ENCODE measurements at places on chromosomes 5 and 9.

GRCh38 chr9:18981476-18982261 lies 51.3 kb downstream of the SAXO1 start:
- no peak for DNase-seq

- DNase-seq, result no peak
Observed at GRCh38 chr5:10801931-10802666, 41.1 kb upstream of the DAP start.

- no peak for DNase-seq
Observed at GRCh38 chr9:18826248-18826647, 206.8 kb downstream of the SAXO1 start.

DNA sequence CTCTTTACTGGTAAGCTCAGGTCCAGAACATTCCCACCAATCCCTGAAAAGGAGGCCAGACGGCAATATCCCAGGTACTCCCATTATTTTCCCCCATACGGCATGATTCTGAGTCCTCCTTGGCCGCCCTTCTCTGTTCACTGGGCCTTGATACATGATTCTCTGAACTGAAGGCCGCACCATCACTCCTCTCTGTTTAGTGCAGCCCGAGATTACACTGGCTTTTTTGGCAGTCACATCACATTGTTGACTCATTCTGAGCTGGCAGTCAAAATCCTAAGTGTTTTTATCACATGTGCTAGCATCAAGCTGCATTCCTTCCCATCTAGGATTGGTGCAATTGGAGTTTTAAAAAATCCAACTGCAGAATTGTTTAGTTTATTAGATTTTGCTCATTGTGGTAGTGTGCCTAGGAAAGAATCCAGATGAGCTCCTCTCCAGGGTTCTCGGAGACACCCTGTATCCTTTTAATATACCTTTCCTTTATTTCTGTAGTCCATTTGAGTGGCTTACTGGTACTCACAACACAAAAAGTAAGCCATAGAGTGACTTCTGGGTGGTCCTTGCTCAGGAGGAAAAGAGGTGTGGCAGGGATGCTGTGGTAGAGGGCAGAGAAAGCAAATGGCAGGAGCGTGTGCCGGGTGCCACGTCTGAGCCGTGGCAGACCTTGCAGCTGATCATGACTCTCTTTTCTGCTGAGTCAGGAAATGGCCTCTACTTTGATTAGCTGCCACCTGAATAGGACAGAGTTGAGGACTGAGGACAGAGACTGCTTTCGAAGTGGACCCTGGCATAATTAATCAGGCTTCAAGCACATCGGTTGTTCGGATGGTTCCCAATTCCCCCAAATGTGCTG lies 121.1 kb upstream of the IL12B start:
- no peak for DNase-seq

GRCh38 chr9:84228130-84228720 lies 112.3 kb downstream of the SLC28A3 start:
- no peak for DNase-seq

DNA sequence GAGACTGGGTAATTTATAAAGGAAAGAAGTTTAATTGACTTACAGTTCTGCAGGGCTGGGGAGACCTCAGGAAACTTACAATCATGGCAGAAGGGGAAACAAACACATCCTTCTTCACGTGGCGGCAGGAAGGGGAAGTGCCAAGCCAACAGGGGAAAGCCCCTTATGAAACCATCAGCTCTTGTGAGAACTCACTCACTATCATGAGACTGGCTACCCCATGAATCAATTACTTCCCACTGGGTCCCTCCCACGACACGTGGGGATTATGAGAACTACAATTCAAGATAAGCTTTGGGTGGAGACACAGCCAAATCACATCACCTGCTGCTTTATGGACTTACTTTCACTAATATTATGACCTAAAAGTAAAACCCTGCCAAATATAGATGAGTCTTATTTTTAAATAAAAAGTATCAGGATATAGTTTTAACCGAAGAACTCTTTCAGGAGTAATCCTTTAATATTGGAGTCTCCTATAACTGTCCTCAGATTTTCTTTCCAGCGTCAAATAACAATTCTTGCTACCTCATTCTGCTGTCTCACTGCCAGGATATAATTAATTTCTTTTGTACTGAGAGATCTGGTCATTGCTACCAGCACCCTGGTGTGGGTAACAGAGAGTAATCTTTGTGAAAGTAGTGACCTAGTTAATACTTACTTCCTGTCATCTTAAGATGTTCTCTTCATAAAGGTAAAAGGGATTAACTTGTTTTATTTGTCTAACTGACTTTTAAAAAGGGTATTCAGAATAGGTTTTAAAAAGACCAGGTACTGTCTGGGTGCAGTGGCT lies 68.6 kb downstream of the NLN start:
- DNase-seq, result no peak

DNA sequence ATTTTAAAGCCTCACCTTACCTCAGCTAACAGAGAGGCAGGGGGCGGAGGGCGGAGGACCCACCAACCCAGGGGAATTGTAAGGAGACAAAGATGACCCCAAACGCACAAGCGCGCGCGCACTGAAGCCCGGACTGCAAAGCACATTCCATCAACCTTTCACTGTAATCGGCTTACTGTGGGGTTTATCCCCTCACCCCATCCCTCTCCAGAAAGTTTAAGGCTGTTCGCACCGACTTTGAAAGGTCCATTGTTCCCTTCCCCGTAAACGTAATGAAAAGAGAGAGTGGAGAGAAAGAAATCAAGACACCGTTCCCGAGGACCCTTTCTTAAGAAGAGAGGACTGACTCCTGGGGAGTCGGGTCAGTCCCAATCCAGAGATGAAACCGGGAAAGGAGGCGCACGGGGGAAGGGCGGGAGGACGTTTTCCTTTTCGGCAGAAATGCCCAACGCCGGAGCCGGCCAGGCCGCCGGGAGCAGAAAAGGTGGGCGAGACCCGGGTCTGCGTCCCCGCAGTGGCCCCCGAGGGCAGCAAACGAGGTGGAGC lies 464 bp downstream of the CEMIP2 start:
- peak; percentile 27 for DNase-seq

DNA sequence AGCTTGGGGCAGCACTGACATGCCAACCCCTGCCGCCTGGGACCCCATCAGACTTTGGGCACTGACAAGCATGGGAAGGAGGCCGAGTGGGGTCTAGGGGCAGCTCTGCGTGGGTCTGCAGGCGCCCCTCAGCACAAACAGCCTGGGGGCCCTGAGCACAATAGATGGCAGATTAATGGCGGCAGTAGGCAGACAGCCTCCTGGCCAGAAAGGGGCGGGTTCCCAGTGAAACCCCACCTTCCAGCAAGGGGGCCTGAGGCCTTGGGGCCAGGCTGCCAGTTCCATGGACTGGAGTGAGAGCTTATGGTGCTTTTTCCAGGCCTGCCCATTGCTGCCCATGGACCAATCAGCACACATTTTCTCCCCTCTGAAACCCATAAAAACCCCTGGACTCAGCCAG lies 2031.2 kb downstream of the EFNA5 start:
- DNase-seq, result no peak

- DNase-seq, result no peak
Observed at GRCh38 chr5:114418176-114419066, 56.6 kb downstream of the KCNN2 start.

GRCh38 chr9:104700306-104700705 lies 6.0 kb downstream of the OR13D1 start:
- DNase-seq, result no peak

- DNase-seq, result no peak
Observed at GRCh38 chr5:39231705-39232525, 12.6 kb upstream of the FYB1 start.

DNA sequence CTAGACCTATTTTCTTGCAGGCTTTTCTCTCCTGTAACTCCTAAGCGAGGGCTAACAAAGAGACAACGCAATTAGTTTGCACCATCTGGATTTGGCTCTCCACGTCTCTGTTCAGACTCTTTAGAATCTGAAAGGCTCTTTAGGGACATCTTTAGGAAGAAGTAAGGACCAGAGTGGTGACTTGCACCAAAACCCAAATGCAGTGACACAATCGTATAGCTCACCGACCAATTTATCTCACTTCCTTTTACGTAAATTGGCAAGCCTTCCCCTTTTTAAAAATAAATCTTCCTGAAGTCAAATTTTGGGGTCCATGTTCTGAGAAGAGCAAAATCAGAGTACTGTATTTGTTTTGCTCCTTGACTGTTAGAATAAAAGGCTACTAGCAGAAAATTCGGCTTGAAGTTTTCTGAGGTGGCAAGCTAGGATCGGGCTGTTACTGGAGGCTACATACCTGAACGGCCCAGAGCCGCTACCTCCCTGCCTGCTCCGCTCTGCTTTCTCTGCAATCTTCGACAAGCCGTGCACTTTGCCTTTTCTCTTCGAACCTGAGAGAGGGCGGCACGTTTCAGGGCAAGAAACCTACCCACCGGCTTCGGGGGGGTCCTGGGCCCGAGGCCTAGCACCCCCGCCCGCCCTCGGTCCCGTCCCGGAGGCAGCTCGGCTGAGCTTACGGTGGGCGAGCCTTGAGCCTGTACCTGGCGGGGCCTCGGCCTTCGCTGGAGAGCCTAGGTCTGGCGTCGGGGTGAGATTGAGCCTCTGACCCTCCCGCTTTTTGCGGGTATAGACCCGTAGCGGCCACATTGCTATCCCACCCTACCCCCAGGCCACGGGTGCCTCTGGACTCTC lies 537 bp downstream of the MEIKIN start:
- no peak for DNase-seq

GRCh38 chr5:136052692-136053335 lies 24.0 kb downstream of the TGFBI start:
- DNase-seq, result no peak

DNA sequence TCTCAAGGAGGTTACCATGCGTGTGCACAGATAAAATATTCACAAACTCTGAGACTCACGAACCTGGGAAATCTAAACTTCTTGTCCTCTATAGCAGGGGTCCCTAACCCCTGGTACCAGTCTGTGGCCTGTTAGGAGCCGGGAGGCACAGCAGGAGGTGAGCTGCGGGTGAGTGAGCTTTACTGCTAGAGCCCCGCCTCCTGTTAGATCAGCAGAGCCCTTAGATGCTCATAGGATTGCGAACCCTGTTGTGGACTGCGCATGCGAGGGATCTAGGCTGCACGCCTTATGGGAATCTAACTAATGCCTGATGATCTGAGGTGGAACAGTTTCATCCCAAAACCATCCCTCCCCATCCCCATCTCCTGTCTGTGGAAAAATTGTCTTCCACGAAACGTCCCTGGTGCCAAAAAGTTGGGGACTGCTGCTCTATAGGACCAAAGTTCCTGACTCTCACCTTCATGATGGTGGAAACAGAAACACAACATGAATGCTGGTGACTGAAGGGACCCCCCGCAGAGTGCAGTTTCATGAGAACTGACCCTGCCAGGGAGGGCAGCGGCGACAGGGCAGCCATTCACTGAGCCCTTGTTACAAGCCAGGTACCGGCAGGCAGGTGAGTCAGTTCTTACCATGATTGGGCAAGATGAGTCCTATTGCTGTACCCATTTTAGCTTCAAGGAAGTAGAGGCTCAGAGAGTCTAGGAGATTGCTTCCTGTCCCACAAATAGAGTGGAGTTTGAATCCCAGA lies 181.9 kb downstream of the RGS3 start:
- no peak for DNase-seq

DNA sequence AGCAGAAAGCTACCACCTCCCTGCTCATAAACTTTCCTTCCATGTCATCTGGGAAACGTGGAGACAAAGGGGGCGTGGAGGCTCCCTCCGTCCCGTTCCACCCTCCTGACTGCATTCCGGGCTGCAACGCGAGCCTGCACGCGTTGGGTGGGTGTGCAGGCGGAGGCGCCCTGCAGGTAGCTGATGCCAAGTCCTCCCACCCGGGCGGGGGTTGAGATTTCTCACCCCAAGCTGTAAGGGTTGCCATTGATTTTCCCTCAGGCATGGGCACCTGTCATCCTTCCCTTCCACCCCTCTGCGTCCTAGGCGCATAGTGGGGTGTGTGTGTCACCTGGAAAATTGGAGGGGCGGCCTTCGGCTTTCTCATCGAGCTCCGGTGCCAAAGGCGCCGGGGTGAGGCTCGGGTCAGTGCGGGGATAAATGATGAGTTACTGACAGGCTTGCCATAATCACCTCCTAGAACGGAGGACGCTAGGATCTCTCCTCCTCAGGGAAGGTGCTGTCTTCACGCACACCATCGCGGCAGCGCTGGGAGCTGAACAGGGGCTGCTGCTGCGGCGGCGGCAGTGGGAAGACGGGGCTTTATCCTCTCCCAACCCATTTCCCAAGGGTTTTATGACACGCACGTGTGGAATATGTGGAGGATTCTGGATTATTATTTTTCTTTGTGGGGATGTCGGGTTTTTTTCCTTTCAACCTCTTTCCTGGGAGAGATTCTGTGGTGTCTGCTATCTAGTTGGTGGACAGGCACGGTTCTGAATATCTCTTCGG lies 973 bp downstream of the PLPPR1 start:
- no peak for DNase-seq

GRCh38 chr9:6794936-6795335 lies 37.2 kb downstream of the KDM4C start:
- DNase-seq, result no peak

- DNase-seq, result no peak
Observed at GRCh38 chr5:168988699-168989098, 312.2 kb downstream of the SLIT3 start.

- DNase-seq, result no peak
Observed at GRCh38 chr5:155897761-155898160, 429.2 kb upstream of the SGCD start.

- no peak for DNase-seq
Observed at GRCh38 chr5:78505860-78506259, 142.7 kb downstream of the LHFPL2 start.

DNA sequence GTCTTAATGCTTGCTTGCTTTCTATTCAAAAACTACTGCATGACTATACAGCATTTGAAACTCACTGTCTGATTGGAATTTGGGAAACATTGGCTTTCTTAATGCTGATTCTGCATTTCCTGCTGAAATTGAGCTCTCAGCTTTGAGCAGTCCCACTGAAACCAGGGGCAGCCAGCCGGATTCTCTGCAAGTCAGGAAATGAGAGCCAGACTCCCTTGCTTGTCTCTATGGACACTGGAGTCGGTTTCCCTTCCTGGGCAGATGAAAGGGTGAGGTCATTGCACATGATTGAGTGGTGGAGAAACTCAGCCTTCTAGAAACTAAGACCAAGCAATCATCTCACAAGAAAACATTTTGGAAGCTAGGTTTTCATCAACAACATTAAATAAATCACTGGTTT lies 119.7 kb upstream of the SPATA31C2 start:
- DNase-seq, result no peak

- DNase-seq, result no peak
Observed at GRCh38 chr5:159040181-159040580, 59.5 kb downstream of the EBF1 start.

DNA sequence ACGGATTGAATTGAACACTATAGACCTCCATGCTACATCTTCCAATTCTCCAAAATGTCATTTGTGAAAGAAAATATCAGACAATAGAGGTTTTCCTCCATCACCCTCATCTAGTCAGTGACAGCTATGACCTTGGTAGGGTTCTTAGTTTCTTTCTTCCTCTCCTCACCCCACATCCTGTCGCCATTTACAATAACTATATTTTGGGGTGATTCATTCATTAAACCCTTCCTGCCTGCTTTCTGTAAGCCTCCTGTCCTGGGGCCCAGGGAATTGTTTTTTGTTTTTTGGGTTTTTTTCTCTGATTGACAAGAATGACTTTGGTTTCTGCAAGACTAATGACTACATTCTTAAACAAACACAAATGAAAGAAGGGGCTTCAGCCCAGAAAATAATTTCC lies 82.6 kb downstream of the PRELID2 start:
- DNase-seq, result no peak

All from cerebellar cortex (tissue), 1 donor.